Vagina (tissue), 2 donors: ENCODE measurements at places on chromosomes 11 and 22. TPM values are rescaled to one million over a fixed set of nuclear protein-coding genes. Genes with fewer than 3 reads are reported as not detected.

DNA sequence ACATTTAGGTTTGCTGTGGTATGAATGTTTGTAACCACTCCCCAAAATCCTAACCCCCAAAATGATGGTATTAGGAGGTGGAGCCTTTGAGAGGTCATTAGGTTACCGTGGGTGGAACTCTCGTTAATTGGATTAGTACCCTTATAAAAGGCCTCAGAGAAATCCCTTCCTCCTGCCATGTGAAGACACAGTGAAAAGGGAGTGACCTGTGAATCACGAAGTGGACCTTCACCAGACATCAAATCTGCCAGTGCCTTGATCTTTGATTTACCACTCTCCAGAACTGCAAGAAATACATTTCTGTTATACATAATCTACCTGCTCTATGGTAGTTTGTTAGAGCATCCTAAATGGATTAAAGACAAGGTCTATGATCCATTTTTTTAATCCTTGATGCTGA, 12.6 kb upstream of the PICALM start:
- H3K36me3 ChIP-seq = no peaks in the 10 kb centered on the region
- H3K4me3 ChIP-seq = no peak overlapping the region
- no peaks in the 10 kb centered on the region for H3K27me3 ChIP-seq
- DNase-seq = no peak
- H3K27ac ChIP-seq = no peak overlapping the region

DNA sequence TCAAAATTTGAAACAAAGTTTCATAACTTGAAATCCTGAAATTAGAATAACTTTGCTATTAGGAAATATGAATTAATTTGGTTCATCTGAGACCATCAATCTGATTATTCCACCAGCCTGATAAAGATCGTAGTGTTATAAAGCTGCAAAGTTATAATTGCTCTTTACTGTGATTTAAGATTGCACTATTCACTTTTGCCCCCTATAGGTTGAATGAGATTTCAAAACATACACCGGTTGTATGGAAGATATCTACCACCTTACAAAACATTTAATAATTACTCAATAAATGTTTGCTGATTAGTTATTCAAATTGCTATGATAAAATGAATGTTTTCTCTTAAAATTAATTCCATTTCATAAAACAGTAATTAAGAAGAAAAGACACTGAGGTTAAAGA, 26.1 kb downstream of the APIP start:
- H3K36me3 ChIP-seq = no peaks in the 10 kb centered on the region
- no peak overlapping the region for H3K4me3 ChIP-seq
- H3K27ac ChIP-seq = no peak overlapping the region
- no peak for DNase-seq

DNA sequence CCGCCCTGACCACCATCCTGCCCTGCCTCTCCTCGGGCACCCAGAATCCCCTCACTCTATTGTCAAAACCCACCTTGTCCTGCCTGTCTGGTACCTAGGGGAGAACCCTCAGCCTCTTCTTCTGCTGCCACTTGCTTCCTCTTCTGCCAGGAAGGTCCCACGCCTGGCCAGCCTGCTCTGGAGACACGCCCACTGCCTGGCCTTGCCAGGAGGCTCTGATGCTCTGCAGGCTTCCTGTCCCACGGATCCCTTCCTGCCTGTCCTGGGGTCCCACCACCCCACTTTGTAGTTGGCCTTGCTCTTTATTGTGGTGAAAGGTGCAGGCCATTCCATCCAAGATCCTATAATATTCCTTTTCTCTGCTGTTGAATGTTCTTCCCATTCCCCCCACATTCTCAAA, 63.4 kb downstream of the BMAL1 start:
- DNase-seq = no peak
- H3K27ac ChIP-seq = no peak overlapping the region
- H3K4me3 ChIP-seq = no peak overlapping the region
- peaks cover 27% of the 10 kb centered on the region for H3K4me1 ChIP-seq

- DNase-seq = no peak
- no peak overlapping the region for H3K27ac ChIP-seq
- H3K4me3 ChIP-seq = no peak overlapping the region
- H3K4me1 ChIP-seq = peaks cover 14% of the 10 kb centered on the region
- no peaks in the 10 kb centered on the region for H3K27me3 ChIP-seq
These were observed 82.3 kb downstream of the PDE2A start for GRCh38 chr11:72591785-72592502.

The MS4A8 gene
- not detected for total RNA-seq
